ENCODE measurements at places on chromosomes 6 and 20.

- no peak for DNase-seq
Measured at GRCh38 chr6:95240514-95240913, 336.8 kb upstream of the MANEA start.

DNA sequence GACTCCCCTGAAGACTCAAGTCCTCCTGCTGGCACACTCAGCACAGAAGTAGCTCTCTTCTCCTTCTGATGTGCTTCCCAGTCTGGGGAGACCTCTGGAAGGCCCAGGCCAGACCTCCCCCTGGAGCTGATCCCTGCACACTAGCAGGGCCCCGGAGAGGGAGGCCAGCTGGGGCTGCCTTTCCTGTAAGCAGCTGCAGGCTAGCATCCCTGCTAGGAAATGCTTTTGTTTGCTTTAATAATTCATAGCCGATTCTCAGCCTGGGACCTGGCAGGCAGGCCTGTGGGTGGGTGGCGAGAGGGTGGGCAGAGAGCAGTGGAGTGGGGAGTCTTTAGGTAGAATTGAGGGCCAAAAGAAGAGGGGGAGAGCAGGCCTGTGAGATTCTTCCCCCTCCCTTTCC is 5.2 kb downstream of the EBF4 start:
- DNase-seq = no peak

GRCh38 chr6:13629459-13630116 is 14.5 kb downstream of the NOL7 start:
- no peak for DNase-seq

DNA sequence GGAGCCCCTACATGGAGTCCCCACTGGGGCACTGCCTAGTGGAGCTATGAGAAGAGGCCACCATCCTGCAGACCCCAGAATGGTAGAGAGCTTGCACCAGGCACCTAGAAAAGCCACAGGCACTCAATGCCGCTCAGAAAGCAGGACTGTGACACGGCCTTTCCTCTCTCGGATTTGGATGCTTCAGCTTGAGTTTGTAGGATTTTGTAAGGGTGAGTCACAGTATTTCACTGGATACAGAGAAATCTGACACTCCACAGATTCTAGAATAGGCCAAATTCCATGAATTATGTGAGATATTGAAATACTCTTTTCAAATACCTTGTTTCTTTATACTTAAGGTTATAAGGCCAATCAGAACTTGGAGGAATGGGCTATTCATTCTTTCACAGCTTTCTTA is 424.5 kb downstream of the HTR1B start:
- peak; percentile 75 for DNase-seq

GRCh38 chr6:131029626-131030297 is 33.3 kb downstream of the EPB41L2 start:
- DNase-seq = peak; percentile 67

DNA sequence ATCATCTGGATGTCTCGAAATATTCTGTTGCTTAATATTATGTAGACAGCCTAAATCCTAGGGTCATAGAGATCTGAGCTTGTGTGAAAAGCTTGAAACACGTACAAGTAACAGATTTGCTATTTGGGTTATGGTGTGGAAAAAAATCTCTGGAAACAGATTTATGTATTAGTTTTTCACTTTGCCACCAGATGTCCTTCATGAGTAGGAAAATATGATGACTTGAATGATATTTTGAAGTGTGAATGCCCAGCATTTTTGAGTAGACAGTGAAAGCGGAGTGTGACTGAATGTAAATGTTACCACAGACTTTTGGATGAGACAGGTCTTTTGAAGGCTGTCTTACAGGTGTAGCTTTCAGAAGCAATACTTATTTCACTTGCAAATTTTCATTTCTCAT is 4.2 kb upstream of the BMP6 start:
- DNase-seq = peak; percentile 35

Measured in EL (cell line).